ENCODE measurements at places on chromosomes 16 and 17.

DNA sequence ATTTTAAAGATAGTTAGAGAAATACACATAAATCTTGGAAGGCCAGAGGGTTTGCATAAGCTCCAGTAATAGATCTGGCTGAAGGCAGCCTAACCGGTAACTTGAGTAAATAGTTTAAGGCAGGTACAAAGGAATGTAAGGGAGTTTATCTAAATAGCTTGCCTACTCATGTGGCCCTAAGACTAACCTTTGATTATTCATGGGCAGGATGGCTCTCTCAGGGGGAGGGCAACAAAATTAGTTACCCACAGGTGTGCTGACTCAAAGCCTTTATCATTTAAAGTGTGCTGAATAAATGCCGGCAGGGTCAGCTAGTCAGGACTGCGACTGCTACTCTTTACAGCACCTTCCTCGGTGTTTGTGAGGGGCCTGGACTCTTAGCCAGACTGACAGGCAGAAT, 761.3 kb upstream of the KIF2B start:
- DNase-seq, result no peak

DNA sequence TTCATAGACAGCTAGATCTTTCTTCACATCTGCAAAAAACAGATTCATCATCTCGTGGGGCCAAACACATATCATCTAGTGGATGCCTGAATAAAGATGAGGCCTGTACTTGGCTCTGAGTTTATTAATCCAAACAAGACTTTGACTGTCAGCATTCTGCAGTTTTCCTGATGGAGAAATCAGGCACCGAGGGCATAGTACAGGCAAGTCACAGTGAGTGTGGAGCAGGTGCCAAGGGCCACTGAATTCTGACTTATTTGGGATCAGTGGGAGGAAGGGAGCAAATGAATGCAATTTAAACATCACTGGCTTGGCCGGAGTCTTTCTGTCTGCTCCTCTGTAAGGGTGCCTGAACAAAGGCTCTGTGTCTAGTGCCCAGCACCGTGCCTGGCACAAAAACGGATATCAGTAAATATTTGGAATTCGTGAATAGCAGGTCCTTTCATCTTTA, 975 bp downstream of the CFAP20 start:
- DNase-seq, result no peak

DNA sequence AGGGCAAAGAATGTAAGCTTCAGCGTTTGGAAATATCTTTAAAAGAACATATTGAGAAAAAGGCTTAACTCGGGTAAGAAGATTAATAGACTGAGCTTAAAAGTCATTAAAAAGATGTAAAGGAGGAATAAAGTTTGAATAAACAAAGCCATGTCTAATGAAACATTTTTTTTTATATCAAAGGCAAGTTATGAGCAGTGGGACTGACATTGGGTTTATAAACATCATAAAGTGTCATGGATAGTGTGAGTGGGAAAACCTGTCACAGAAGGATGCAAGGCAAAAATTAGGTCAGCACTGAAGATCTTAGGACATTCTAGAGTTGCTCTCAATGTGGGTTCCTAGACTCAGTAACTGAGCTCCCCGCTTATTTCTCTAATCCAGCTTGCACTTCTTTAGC, 438.0 kb upstream of the CDH11 start:
- DNase-seq, result no peak

- DNase-seq, result no peak
Observed at GRCh38 chr16:79986352-79986751, 385.8 kb upstream of the MAF start.

GRCh38 chr16:62213763-62214162, 177.5 kb upstream of the CDH8 start:
- DNase-seq, result peak; percentile 46

DNA sequence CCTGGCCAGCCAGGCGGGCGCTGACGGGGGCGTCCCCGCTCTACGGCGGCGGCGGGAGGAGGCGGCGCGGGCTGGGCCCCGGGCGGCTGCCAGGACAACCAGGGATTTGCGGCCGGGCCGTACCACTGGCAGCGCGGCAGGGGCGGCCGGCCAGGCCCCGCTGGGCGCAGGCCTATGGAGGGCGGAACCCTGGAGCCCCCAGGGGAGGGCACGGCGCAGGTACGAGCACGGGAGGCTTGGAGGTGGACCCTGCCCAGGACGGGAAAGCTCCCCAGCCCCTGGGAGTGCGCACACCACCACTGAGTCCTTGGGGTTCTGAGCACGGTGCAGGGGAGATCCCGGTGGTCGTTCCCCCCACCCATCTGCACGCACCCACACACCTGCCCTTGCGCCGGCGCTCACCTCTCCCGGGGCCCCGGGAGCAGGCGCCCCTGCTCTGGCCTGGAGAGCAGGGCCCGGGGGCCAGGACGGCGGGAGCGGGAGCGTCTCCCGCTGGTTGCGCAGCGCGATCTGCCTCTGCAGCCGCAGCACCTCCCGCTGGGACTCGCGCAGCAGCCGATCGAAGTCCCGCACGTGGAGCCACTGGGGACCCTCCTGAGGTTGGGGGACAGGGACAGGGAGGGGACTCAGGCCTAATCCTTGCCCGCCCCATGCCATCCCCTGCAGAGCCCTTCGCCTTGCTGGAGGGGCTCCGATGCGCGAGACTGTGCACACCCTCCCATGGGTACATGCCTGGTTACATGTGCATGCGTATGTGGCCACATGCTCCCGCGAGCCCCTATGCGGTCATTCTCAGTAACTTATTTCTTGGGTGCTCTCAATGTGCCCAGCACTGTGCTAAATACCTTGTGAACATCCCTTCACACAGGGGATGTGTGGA, 3.9 kb downstream of the TSPOAP1 start:
- no peak for DNase-seq

DNA sequence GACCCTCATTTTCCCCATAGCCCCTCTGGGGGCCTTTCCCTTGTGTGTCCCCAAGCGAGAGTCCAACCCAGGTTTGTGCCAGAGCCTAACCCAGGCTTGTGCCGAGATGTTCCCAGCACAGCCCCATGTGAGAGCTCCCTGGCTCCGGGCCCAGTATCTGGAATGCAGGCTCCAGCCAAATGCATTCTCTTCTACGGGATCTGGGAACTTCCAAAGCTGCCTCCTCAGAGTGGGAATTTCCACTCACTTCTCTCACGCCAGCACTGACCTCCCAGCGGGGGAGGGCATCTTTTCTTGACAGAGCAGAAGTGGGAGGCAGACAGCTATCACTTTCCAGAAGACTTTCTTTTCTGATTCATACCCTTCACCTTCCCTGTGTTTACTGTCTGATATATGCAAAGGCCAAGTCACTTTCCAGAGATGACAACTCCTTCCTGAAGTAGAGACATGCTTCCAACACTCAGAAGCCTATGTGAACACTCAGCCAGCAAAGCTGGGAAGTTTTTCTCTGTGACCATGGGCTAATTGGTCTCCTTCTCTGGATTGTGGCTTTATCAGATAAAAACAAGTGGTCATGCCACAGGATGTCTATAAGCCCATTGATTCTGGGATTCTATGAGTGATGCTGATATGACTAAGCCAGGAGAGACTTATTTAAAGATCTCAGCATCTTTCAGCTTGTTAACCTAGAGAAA, 2.5 kb upstream of the CCL2 start:
- peak; percentile 94 for DNase-seq

- DNase-seq, result no peak
Observed at GRCh38 chr17:37065486-37066321, 117.0 kb downstream of the AATF start.

GRCh38 chr16:22670044-22670536, 143.9 kb upstream of the HS3ST2 start:
- DNase-seq, result no peak

DNA sequence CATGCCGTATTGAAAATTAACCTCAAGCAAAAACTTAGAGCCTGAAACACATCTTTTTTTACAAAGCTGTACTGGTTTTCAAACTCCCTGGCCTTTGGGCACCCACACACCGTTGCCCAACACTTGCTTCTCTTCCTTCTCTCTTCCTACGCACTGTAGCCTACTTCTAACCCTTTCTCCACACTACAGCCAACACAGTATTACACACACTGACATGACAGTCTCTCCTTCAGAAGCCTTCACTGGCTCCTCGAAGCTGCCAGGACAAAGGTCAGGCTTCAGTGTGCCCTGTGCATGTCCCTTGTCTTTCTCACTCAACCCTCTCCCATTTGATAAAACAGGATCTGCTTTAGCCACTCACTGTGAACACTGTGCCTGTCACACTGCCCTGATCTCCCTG, 8.0 kb downstream of the FANCA start:
- DNase-seq, result no peak

DNA sequence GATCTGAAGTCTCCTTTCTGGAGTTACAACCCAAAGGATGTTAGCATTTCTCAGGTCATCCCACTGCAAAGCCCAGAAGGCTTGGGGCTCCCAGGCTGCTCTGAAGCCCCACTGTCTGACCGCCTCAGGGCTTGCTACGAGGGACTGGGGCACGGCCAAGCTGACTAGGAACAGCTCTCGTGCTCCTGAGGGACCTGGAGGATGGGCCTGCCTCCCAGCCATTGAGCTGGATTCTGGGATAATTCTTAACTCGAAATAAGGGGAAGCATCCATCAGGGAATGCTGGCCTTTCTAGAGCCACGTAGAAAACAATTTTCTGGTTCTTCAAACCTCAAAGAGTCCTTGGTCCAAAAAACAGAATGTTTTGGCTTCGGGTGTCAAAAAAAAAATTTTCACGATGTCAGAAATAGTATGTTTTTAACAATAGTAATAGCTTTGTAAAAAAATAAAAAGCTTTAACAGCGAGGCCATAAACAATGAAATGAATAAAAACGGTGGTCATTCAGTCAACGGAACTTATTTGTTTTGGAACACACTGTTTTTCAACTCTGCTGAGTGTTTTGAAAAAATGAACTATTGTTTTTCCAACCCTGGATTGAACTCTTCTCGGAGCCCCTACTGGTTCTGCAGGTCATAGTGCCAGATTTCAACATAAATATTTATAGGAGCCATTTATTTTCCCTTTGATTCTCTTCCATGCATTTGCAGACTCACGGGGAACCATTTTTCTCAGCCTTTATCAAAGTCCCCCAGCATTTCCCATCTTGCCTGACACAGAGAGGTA, 16.4 kb upstream of the HERPUD1 start:
- DNase-seq, result peak; percentile 45

DNA sequence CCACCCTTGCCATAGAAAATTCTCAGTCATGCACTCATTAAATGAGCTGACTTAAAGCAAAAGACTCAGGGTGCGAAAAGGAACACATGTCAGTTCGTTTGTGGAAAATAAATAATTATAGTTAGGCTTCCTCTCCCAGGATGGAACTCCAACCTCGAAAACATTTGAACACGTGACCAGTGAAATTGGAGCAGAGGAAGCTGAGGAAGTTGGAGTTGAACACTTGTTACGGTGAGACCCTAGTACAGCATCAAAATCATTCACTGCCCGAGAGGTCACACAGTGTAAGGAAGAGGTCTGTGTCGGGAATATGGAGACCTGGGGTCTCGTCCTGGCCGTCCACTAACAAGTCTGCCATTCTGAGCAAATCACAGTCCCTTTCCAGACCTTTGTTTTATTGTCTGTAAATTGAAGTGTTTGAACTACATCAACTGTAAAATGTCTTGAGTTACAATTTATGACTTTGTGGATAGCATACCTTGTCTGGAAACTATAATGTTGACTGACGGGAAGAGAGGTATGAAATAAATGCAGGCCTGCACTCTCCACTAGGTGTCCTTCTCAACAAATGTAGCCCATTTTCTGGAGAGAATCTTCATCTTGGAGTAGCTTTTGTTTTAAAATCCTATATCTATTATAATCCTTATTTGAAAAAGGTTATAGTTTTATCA, 7.7 kb downstream of the PSMD7 start:
- no peak for DNase-seq

DNA sequence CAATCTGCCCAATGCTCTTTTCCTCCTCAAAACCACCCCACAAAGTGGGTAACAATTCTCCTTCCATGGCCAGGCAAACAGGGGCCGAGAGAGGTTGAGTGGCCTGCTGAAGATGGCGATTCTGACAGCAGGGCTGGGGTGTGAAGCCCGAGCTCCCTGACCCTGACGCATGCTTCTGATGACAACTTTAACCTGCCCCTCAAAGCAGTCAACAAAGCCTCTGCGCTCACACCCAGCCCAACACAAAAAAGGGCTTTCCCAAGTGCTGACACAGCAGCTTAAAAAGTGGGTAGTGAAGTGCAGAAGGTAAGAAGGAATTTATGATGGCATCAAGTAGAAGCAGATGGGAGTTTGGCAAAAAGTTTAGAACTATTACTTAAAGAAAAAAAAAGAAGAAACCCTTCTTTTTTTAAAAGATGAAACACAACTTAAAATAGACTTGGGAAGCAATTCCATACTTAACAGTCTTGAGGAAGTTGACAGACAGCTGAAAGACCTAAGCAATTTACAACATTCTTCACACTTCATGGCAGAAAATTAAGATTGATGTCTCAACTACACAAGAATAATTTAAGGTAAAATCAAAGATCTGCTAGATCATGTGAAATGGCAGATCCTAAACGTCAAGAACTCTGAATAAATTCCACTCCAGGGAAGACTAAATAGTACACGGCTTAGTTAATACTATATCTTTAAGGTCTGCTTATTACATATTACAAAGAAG, 133.9 kb downstream of the PARN start:
- DNase-seq, result no peak

GRCh38 chr17:65039336-65039988, 17.1 kb downstream of the GNA13 start:
- no peak for DNase-seq

GRCh38 chr17:81566461-81567126, 14.4 kb upstream of the FAAP100 start:
- DNase-seq, result peak; percentile 72

- no peak for DNase-seq
Observed at GRCh38 chr16:4871071-4871470, 23.8 kb downstream of the UBN1 start.

DNA sequence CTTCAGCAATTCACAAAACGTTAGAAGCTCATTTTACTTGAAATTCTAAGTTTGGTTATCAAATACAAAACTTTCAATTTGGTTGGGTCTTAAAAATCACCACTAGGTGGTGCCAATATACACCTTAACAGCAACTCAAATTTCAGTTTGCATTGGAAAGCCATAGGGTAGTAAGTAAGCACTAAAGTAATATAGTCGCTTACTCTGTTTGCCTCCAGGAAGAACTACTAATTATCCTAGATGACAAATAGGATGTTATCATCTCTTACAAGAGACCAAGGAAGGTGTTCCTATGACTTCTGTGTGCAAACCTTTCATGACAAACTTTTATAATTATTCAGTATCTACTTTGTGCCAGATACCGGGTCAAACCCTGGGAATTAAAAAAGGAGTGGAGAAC, 93.3 kb downstream of the MYO1D start:
- no peak for DNase-seq

DNA sequence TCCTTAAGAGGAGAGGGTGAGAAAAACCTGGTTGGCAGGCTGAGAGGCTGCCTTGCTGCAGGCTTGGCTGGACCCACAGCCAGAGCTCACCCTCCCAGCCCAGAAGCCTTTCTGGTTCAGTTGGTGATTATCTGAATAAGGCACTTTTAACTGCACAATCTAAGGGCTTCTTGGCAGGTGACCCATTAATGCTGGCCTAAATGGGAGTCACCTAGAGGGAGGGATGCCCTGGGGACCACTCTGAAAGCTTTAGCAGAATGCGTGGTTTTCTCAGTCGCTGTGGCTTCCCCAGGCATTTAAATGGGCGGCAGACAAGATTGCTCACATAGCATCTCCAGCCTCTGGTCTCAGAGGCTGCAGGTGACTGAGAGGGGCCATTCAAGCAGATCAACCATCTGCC, 33.2 kb upstream of the SHISA9 start:
- DNase-seq, result no peak

All from testis (tissue), 5 donors.